ENCODE measurements at places on chromosomes 6 and 20.

DNA sequence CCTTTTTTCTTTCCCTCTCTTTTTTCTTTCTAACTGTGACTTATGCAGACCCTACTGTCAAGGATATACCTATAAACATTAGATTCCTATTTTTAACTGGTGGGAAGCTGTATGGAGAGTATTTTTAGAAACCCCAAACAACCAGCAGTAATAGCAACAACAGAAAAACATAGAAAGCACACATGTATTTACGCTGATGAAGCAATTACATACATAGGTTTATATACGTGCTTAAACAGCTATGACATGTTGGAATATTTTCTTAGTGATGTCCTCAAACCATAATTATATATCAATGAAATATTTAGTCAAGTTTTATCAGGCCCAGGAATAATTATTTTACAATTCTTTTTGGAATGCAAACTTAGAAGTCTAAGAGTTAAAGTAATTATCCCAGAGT lies 294.3 kb upstream of the SOX4 start:
- no peak for DNase-seq

GRCh38 chr20:42346189-42347170 lies 728.3 kb upstream of the CHD6 start:
- DNase-seq: no peak

DNA sequence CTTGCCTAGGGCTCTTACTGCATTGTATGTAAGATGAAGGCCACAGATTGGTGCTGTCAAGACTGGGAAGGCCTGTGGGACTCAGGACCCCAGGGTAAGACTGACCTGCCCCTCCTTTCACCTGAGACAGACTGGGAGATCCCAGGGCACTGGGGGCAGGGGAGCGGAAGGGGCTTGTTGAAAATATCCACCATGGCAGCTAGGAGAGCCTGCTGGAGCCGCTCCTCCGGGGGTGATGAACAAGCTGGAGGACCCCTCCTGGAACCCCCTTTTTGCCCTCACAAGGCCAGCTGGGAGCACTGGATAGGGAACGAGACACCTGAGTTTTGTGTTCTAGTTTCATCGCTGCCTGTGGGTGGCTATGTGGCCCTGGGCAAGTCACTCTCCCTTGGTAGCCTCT lies 9.2 kb upstream of the SDCBP2 start:
- DNase-seq: no peak

- no peak for DNase-seq
These were observed 221.6 kb downstream of the LAMA2 start for GRCh38 chr6:129104560-129104959.

- DNase-seq: no peak
These were observed 82.4 kb upstream of the TCF21 start for GRCh38 chr6:133806382-133807140.

DNA sequence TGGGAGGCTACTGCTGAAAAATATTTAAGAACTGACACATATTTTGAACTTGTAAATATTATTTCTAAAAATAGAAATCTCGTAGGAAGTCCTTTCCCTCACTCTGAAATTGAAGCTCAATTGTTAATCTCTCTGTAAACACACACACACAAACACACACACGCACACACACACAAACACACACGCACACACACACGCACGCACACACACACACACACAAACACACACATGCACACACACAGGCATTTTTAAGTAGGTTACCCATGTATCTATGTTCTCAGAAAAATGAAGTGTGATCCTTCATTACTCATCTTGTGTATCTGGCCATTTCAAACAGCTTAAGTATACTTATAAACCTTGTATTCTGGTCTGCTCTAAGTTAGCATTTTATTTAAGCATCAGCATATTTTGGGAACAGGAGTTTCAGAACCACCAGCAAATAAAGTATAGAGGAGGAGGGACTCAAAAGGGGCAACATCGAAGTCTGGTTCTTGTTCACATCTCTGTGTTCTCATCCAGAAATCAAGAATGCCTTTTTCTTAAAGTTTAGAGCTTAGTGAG lies 11.6 kb downstream of the CCN6 start:
- DNase-seq: no peak

- DNase-seq: no peak
These were observed 37.0 kb downstream of the AKAP7 start for GRCh38 chr6:131172222-131172621.

DNA sequence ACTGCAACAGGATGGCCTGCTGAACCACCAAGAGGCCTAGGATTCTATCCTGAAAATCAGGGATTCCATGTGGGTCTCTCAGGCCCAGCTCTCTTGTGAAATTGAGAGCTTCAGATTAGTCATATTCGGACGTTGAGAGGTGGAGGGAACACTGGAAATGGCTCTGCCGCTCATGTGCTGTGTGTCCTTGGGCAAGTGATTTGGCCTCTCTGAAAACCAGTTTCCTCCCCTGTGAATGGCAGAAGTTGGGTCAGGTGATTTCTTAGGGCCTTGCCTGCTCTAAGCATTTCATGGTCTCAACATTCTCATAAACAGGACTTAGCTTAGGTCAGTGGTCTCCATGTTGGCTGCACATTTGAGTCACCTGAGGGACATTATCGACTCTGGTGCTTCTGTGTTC lies 470.1 kb downstream of the PREX1 start:
- no peak for DNase-seq

DNA sequence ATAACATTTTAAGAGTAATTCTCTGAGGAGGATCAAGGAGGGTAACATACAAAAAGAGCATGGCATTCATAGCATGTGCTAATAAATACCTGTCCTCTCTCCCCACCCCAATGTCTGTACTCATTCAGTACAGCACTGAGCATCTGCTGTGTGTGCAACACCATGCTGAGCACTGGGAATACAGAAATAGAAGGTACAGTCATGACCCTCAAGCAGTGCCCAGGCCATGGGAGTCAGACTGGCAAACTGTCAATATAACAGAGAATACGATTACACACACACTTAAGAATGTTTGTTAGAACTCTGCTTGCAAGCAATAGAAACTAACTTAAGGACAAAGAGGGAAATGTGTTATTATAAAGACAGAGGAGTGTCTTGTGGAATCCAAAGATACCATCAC lies 24.7 kb upstream of the ZFAND3 start:
- DNase-seq: no peak

- DNase-seq: no peak
These were observed 615 bp upstream of the NTSR1 start for GRCh38 chr20:62707921-62708521.

GRCh38 chr6:125066964-125067363 lies 86.6 kb upstream of the TPD52L1 start:
- DNase-seq: no peak

DNA sequence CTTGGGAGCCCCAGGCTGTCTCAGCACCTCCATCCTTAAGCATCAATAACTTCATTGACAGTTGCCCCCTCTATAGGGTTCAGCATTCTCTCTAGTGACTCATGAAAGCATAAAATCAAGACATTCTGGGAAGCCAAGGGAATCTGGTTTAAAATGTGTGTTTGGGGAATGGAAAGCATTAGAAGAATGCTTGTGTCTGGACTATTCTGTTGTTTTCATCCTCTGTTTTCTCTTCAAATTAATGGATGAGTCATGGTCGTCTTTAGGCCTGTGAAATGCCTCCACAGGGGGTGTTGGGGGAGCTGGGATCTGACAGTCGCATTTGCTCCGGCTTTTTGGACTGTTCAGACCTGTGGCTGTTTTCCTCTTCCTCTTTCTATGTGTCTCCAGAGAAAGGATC lies 279.7 kb downstream of the CDC5L start:
- no peak for DNase-seq

DNA sequence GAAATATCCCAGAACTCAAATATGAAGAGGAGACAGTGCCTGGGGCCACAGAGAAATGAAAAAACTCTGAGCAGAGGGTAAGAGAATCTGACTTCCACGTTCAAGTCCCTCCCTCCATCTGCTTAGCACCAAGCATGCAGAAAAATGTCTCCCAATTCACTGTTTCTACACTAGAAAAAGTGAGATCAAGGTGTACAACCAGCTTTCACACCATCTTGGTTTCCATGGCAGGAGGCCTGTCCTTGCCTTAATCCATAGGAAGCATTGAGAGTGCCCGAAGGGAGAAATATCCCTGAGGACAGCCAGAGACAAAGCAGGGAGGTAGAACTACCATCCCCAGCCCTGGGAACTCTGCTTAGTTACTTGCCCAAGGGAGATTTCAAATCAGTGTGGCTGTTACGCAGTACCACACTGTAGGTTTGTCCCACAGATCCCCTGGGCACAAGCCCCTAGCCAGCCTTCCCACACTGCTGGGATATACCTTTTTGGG lies 82.9 kb downstream of the SCML4 start:
- no peak for DNase-seq

GRCh38 chr6:44161997-44162338 lies 3.3 kb downstream of the CAPN11 start:
- no peak for DNase-seq

- no peak for DNase-seq
These were observed 46.3 kb downstream of the BTBD9 start for GRCh38 chr6:38593409-38593808.

DNA sequence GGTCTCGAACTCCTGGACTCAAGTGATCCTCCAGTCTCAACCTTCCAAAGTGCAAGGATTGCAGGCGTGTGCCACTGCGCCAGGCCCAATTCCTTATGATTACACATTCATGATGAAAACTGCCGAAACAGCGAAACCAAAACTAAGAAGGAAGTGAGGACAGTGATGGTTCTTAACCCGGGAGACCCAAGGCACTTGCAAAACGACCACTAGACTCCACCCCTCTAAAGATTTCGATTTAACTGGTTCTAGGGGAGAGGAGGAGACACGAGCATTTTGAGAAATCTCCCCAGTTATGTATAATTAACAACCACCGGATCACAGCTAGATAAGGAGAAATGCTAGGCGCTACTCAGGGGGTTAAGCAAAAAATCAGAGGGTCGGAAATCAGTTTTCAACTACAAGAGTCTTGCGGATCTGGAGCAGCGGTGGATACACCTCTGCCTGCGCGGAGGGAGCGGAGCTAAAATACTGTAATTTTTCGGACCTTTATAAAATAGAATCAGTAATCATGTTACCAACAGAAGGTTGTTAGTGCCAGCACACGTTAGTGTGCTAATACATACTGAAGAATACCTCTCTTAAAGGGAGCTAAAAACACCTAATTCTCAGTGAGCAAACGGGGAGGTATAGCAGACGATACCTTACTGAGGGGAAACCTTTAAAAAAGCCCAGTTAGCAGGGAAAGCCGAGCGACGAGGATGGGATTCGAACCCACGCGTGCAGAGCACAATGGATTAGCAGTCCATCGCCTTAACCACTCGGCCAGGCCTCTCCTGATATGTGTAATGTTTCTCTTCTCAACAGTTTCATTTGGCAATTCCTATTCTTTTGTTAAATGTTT lies 60.0 kb upstream of the BTN3A2 start:
- DNase-seq: no peak

DNA sequence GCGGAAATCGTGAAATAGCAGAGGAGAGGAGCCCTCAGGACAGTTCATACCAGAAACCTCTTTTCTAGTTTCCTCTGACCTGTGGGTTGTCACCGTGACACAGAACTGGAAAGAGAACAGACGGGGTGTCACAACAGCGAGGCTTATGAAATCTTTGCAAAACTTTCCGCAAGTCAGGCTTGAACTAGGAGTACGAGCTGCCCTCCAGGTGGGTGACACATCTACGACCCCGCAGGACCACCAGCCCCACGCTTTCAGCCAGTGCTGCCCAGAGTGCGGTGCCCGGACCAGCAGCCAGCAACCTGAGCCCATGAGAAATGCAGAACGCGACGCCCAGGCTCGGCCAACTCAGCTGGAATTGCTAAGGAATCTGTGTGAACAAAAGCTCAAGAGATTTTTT lies 30.8 kb downstream of the WRNIP1 start:
- DNase-seq: no peak

DNA sequence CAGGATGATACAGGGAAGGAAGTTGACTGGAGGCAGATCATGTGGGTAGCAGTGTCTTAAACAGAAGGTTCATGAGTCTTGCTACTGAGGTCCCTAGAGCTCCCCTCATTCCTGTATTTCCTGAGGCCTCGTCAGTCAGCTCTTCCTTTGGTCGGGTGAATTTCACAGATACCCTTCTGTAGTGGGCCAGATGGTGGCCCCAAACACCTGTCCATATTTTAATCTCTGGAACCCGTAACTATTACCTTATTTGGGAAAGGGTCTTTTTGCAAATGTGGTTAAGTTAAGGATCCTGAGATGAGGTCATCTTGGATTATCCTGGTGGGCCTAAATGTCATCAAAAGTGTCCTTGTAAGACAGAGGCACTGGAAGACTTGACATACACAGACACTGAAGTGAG lies 9.6 kb downstream of the KCNS1 start:
- DNase-seq: no peak

DNA sequence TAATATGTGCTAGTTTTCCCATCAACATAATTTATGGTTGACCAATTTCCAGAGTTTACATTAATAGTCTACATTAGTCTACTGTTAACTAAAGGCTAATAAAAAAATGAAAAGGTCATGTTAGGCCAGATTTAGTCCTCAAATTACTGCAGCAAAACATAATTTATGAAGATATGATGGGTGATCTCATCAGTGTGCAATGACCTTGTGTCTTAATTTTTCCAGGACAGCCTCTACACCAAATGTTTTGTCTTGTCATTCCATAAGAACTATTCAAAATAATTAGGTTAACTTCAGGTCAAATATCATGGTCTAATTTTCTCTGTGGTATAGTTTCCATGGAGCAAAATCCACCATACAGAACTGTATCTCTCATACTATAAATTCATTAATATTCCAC lies 234.2 kb downstream of the COL12A1 start:
- DNase-seq: no peak

- no peak for DNase-seq
These were observed 39.8 kb upstream of the MMS22L start for GRCh38 chr6:97322811-97323210.

GRCh38 chr20:36128463-36129159 lies 25.9 kb upstream of the EPB41L1 start:
- DNase-seq: no peak

DNA sequence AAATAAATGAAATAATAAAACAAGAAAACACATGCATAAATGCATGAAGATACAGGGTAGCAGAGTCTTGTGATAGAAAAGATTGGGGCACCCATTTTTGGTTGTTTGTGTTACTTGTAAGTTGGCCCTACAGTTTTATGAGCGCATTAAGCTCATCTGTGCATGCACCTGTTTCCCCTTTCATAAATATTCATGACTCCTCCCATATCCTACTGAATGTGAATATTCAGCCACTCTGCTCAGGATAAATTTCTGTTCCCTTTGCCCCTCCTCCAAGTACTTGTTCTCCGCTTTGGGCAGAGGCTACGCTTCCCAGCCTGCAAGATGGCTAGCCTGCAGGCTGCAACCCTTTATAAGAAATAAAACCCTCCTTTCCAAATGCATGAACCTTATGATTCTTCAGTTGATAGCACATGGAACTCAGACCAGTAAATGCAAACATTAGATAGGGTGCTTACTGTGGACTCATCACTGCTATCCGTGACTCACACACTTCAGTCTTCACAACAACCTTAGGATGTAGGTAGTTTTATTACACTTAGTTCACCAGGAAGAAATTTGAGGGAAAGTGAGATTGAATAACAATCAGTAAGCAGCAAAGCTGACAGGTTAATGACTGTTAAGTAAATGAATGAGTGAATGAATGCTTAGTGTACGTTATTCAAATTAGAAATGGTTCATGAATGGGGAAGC lies 15.0 kb downstream of the ALDH8A1 start:
- no peak for DNase-seq
